ENCODE measurements at places on chromosomes 2 and 18. TPM values are rescaled to one million over a fixed set of nuclear protein-coding genes. Genes with fewer than 3 reads are reported as not detected.

The TMEM169 gene
- 0.53 TPM for total RNA-seq

- DNase-seq = no peak
Measured at GRCh38 chr18:46546111-46546640, 110.8 kb downstream of the LOXHD1 start.

GRCh38 chr2:178951266-178952006 lies 98.5 kb downstream of the CCDC141 start:
- no peak for DNase-seq

- no peak for DNase-seq
Measured at GRCh38 chr2:46029332-46029811, 267.8 kb upstream of the EPAS1 start.

DNA sequence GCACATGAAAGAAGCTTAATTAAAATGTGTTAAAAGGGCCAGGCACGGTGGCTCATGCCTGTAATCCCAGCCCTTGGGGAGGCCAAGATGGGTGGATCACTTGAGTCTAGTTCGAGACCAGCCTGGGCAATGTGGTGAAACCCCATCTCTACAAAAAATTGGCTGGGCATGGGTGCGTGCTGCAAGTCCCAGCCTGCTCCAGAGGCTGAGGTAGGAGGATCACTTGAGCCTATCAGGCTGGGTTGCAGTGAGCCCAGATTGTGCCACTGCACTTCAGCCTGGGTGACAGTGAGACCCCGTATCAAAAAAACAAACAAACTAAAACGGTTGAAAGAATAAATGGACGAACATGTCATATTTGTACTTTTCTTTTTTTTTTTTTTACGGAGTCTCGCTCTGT lies 26.0 kb downstream of the REL start:
- no peak for DNase-seq

DNA sequence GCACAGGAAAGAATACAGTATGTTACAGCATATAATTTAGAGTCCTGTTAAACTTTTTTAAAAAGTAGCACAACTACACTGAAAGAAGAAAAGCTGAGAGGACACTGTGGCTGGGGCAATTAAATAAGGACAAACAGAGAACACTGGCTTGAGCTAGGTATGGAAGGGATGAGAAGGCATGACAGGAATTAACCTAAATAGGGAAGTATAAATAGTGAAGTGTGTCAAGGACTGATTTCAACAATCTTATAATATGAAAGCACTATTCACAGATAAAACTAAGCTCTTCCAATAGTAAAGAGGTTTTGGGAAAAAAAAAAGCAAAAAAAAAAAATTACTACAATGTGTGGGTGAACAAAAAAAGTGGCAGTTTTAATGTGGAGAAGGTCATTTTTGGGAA lies 45.5 kb downstream of the PPP3R1 start:
- no peak for DNase-seq
